ENCODE measurements at places on chromosomes 4 and X.

GRCh38 chr4:150855981-150856510, 159.0 kb downstream of the LRBA start:
- DNase-seq, result no peak

DNA sequence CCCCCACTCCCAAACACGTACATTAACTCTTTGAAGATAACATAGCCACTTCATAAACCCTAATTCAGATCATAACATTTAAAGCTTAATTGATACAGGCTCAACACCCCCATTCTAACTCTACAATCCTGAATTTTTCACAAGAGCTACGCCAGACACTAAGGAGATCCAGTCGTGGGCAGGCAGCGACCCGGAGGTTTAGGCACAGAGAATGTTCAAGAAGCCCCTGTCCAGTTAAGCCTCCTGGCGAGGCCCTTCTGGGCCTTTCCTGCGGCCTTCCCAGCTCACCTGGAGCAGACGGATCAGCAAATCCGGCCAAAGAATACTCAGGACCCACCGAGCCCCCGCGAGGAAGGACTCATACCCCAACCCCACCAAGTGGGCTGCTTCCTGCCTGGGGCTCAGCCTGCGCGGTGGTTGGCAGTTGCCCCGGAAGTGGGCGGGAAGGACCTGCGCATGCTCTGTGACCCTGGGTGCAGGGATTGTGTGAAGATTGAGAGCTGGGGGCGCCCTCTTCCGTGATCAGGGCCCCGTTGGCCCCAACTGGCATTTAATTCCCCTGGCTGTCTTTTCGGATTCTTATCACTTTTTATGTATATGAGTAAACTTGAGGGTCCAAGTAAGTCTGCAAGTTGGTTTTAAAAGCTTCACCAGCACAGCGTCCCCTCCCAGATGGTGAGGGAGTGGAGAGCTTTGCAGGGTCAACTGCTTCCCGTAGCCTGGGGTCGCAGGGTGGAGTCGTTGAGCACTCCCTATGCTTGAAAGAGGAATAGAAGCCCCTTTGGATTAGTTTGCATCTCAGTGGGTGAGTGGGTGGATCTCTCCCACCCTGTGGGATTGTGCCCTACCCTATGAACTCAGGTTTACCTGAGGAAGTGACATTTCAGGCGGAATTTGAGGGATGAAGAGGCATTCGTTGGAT, at the start of gene TRIM61:
Gene TRIM61, minus strand, starts transcription at position 415 of the 922 bp plus-strand sequence. CDS start 7,655 bp downstream, outside the sequence.
- peak; percentile 86 for DNase-seq

DNA sequence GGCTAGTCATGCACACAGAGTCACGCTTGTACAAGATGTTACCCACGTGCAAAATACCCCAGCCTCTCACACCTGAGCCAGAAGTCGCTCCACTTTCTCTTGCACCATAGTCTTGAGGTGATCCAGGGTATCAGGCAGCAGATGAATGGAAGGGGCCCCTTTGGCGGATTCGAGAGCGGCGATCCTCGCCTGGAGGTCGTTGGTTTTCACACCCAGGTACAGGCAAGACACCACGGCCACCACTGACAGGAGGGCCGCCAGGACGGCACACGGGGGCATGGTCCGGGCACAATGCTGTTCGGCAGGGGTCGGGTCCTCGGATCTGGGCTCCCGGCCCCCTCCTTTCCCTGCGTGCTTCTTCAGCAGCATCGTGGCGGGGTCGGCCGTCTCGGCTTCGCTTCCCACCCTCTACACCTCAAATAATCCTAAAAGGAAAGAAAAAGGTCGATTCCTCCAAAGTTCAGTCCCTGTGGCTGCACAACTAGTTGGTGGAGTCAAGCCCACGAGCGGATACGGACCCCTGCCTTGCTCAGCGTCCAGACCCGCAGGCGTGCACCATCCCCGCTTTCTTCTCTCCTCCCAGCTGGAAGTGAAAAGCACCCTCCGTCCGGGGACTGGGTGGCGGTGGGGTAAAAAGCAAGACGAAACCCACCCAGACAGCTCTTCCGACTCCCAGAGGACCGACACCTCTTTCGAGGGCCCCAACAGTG, 652 bp downstream of the COL25A1 start:
- DNase-seq, result peak; percentile 28

GRCh38 chrX:136209016-136209738, 42.0 kb downstream of the MAP7D3 start:
- peak; percentile 55 for DNase-seq

DNA sequence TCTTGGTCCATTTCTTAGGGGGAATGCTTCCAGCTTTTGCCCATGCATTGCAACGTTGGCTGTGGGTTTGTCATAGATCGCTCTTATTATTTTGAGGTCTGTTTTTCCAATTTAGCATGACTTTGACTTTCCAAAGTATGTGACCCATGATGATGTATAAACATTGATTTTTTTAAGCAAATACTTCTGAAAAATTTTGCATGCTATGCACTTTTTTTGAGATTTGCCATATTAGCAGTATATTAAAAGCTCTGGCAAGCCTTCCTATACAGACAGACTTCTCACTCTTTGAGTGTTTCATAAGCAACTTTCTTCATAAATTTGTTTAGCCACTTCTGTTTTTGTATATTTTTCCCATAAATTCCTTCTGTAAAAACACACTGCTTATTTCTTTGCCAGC, 746.4 kb upstream of the LCORL start:
- no peak for DNase-seq

- no peak for DNase-seq
Measured at GRCh38 chrX:107135049-107135964, 16.7 kb upstream of the RBM41 start.

- no peak for DNase-seq
Measured at GRCh38 chr4:958696-959337, 14.6 kb downstream of the DGKQ start.

- DNase-seq, result no peak
Measured at GRCh38 chrX:130173190-130173895, 1.6 kb downstream of the RAB33A start.

DNA sequence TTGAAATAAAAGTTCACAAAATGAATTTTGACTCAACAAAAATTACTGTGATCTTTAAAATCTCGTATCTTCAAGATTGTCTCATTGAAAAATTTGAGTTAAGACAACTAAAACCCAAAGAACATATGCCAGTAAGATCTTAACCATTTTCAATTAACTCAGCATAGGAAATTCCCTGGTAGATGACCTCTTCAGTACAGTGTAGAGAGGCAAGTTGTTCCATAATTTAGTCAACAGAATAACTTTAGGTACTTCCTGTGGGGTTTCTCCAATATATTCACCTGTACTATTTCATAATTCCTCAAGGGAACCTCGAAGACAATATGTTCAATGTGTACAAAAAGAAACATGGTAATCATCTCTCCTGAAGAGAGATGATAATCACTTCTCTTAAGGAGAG, 145.3 kb downstream of the COL25A1 start:
- DNase-seq, result no peak

- DNase-seq, result no peak
Measured at GRCh38 chrX:9293903-9294302, 171.0 kb upstream of the TBL1X start.

- no peak for DNase-seq
Measured at GRCh38 chrX:110448459-110448858, 89.8 kb downstream of the RTL9 start.

GRCh38 chr4:111434586-111434985, 710.7 kb upstream of the FAM241A start:
- no peak for DNase-seq
